ENCODE measurements at places on chromosomes 3 and 15.

DNA sequence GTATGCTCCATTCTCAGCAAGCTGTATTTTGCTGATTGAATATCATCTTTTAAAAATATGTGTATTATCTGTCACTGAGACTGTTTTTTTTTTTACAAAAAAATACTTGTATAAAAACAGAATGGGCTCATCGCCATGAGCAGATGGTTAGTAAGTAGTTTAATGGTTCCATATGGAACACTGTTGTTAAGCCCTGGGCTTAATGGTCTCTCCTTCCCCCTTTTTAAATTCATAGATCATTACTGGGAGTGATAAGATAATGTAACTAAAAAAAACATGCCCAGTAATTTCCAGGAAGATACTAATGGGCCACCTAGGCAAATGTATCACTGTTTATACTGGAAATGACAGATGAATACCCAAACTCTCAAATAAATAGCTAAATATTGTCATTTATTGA, 95.3 kb upstream of the TPRG1 start:
- no peak for DNase-seq

DNA sequence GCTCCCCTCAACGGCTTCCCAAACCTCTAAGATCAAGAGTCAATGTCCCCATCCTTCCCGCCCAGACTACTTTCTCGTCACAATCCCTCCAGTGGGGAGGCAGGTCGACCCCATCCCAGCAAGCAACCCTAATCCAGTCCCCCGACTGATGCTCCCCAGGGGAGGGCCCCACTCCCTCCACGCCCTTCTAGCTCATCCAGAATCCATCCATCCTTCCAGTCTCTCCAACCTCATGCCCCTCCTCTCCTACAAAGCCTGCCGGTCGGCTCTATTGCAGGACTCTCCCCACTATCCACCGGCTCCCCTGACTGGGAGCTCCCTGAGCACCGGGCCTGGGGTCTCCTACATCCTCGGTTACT, 1.3 kb downstream of the ADAMTS7 start:
- no peak for DNase-seq

- no peak for DNase-seq
Measured at GRCh38 chr3:5465183-5465582, 277.7 kb downstream of the EDEM1 start.

GRCh38 chr3:194574639-194575483, 58.4 kb downstream of the TMEM44 start:
- no peak for DNase-seq

GRCh38 chr3:138136201-138136600, 4.0 kb upstream of the A4GNT start:
- no peak for DNase-seq

DNA sequence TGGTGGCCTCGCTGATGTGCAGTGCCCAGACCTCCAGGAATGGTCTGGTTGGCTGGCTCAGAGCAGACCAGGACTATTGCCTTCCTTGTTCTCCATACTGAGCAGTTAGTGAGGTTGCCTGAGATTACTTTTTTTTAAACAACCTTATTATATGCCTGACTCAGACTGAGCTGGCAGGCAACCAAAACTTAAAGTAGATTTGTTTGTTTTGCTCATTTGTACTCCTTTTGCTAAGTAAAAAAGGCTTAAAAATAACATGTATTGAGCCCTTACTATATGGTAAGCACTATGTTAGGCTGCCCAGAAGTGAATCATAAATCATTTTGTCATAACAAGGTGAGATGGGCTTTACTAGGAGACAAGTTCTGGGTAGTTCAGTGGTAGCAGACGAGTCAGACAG, 92.4 kb downstream of the GHSR start:
- no peak for DNase-seq

- no peak for DNase-seq
Measured at GRCh38 chr15:70717237-70717793, 46.0 kb downstream of the UACA start.

DNA sequence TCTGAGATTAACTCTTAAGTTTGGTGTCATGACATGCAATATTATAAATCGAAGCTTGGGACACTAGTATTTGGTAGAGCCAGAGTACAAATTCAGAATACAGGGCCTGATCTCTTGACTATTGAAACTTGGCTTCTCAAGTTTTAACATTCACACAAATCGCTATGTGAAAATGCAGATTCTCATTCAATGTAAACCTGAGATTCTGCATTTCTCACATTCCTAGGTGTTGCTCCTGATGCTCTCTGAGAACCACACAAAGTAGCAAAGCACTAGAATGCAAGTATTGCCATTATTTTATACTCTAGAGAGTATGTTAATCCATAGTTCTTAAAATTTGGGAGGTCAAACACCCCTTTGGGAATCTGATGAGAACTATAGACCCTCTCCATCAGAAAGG, 47.9 kb downstream of the WDR49 start:
- DNase-seq, result no peak

DNA sequence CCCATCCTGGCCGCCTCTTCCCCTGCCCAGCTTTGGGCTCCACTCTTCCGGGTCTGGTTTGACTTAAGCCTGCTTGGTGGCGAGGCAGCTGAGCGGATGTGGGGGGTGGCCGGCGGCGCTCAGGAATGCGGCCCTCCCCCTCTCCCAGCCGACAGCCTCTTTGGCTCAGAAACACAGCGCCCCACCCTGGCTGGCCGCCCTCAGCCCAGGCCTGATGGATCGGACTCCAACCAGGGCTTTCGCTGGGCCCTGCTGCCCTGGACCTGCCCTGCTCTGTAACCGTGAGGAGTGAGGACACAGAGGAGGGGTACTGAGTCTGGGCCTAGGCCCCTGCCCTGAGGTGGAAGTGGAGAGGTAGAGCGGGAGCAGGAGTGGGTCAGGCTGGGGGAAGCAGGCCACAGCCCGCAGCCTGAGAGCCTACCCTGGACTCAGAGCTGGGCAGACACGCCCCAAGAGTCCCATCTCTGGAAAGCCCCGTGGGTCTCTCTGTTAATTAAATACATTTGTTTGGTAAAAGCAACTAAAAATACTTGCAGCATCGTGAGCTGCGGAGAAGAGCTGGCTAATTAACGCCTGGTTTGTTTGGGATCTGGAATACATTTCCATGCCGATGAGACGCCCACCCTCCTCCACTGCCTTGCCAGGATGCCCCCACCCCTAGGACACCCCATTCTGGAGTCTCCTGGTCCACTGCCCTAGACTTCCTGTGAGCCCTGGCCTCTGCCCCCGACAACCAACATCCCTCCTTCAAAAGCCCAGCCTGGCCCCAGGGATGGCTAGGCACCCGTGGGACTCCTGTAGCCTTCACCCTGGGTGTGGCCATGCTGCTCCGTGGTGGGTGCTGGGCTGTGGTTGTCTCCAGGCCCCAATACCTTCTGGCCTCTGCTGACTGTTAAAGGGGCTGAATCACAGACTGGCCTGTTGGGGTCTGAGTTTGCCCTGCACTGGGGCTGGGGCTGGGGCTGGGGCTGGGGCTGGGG, 19.6 kb downstream of the PLXNA1 start:
- no peak for DNase-seq

- no peak for DNase-seq
Measured at GRCh38 chr3:157166561-157166960, 6.6 kb upstream of the CCNL1 start.

DNA sequence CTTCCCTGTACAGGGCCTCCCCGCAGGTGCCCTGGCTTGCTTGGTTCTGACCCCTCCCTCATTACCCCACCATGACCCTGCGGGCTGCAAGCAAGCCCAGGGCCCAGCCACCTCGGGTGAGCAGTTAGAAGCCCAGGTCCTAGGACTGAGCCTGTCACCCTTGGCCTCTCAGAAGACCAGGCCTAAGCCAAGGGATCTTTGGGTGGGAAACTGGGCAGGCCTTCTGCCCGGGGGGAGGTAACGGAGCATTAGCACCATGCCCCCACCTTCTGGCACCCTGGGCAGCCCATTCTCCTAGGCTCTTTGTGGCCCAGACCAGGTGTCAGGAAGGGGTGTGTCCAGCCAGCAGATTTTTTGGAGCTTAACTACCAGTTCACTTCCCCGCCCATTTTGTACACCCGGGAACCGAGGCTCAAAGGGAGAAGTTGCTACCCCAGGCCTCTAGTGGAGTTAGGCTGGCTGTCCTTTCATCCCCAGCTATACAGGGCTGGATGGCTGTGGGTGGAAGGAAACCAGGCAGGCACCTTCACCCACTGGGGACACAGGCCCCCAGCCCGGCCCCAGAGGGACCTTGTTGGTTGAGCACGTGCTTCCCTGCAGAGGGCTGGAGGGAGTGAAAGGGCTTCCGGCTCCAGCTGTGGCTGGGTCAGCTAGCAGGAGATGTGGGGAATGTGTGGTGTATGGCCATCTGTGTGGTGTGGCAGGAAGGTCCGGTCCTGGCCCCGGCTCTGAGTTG, 1.4 kb downstream of the CSK start:
- DNase-seq, result no peak

GRCh38 chr3:129261894-129262293, 12.5 kb downstream of the COPG1 start:
- DNase-seq, result no peak

GRCh38 chr3:121739902-121740301, 9.6 kb downstream of the GOLGB1 start:
- DNase-seq, result no peak

GRCh38 chr3:104629038-104629437, 737.7 kb upstream of the ALCAM start:
- DNase-seq, result no peak

DNA sequence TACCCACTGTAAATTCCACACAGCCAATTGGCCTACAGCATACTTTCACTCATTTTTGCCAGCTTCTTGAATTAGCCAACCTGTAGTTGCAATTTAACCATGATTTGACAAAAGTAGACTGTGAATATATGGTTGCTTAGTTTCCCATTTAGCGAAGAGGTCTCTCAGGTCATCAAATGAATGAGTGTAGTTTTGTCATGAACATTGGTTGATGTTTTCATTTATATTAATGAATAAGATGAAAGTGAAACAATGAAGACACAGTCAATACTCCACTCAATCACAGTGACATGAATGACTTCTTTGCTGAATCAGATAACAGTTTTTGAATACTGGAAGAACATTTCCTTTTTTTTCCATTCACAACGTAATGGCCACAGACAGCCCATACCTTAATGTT, 15.3 kb upstream of the FAM3D start:
- no peak for DNase-seq

DNA sequence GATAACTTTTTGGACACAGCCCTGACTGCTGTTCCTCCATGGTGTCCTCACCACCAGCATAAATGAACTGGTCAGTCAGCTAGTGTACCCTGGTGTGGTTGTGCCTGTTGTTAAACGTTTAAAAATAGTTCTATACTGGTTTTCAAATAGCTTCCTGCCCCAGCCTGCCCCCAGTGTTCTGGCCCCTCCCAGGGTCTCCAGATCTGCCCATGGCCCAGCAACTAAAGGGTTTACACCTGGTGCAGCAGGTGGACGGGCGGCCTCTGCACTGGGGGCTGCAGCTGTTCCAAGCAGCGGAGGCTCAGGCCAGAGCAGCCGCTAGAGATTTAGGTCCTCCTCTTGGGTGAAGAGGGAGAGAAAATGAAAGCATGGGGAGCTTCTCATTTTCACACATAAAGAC, 6.1 kb upstream of the NR2E3 start:
- DNase-seq, result no peak

DNA sequence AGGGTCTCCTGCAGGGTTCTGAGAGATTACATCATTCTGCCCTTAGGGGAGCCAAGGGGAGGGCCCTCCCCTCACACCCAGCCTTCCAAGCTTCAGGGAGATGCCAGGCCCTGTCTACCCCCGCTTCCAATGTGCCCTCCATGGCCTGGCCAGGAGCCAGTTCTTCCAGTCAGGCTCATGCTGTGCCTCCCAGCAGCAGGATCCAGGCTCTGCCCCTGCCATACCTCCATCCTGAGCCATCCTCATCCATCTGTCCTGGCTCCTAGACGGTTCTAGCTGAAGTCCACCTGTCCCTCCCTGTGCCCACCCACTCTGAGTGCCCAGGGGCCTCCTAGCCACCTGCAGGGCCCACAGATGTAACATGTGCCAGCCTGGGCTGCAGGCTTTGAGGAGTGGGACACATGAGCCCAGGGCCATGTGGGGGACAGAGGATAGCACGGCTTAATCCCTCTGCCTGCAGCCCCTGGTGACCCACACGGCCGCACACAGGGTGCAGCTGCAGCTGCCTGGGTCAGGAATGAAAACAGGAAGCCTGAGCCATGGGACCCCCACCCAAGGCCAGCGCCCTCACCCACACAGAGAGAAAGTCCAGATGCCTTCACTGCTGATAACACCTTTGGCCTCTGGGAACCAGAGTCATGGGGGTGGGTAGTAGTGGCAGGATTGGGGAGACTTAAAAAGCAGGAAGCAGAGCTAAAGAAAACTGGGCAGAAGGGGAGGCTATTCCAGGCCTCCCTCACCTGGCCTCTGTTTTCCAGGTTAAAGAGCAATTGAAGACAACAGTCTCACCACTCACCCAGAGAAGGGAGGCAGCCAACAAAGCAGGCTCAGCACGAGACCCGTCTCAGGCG, 11.8 kb downstream of the PLCD1 start:
- DNase-seq, result no peak

- DNase-seq, result no peak
Measured at GRCh38 chr3:128273841-128274573, 120.7 kb downstream of the EEFSEC start.

DNA sequence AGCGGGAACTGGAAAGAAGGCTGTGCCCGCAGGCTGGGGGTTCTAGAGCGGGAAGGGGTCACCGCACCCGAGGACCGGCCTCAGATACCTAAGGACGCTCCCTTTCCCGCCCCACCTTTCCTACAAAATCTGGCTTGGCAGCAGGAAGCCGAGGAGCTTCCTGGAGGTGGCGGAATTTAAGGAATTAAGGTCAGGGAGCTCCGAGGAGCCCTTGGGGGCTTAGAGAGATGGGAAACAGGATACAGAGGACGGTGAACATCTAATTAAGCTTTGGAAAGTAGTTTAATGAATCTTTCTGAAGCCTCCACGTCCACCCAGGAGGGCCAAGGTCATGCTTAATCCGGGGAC, 507 bp upstream of the AP3B2 start:
- DNase-seq, result no peak

GRCh38 chr15:88986949-88987590, 73.9 kb upstream of the MFGE8 start:
- no peak for DNase-seq

DNA sequence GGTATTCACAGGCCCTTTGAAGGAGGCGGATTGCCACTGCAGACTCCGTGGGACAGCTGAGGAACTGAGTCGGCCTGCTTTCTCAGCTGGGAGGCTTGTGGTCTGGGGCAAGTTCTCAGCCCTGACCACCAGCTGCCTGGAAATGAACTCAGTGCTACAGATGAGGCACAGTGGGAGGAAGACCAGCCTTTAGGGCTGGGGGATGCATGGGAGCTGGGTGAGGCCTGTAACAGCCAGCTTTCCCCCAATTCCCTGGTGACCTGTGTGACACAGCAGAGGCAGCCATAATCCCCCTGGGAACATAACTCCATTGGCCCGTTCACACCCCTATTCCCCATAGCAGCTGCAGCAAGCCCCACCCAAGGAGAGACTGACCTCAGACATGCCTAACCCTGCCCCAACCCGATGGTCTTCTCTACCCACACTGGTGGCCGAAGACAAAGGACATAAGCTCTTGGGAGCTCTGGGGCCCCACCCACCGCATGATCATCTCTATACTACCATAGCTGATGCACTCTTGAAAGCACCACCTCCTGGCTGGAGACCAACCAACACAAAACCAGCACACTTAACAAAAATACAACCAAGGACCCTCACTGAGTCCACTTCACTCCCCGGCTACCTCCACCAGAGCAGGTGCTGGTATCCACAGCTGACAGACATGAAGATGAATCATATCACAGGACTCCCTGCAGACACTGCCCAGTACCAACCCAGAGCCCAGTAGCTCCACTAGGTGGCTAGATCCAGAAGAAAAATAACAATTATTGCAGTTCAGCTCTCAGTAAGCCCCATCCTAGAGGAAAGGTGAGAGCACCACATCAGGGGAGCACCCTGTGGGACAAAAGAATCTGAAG, 24.9 kb downstream of the ZMAT3 start:
- DNase-seq, result no peak

GRCh38 chr3:152271501-152272236, 2.9 kb downstream of the MBNL1 start:
- DNase-seq, result no peak
